HuH-7 (cell line): ENCODE measurements at places on chromosomes 1 and 21.

GRCh38 chr1:30409476-30410152 lies 313.8 kb downstream of the MATN1 start:
- DNase-seq, result no peak

- no peak for DNase-seq
These were observed 811.3 kb upstream of the ADGRL2 start for GRCh38 chr1:80989455-80989854.

DNA sequence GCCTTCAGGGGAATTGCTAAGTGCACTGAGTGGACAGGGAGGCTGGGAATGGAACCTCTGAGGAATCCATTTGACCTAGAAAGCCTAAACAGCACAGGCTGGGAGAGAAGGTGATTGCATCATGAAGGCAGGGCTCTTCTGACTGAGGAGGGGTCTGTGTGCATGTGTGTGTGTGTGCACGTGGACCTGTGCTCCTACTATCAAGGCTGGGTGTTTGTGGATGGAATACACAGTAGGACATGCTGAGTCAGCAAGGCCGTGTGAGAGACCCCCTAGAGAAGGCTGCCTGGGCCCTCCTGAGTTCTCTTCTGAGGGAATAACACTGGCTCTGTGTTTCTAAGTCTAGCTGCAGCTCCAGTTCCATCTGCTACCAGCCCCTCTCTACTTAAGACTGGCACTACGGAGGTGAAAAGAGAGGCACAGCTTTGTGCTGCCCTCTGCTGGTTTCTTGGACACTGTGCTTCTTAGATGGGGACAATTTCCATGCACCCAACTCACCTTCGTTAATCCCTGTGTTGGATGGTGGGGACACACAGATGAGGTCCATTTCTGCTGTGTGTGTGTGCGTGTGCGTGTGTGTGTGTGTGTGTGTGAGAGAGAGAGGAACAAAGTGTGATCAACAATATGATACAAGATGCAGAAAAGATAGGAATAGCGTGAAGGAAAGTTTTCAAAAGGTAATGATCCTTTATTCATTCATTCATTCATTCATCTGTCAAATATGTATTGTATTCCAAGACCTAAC lies 6.2 kb upstream of the EFCAB14 start:
- DNase-seq, result peak; percentile 69

DNA sequence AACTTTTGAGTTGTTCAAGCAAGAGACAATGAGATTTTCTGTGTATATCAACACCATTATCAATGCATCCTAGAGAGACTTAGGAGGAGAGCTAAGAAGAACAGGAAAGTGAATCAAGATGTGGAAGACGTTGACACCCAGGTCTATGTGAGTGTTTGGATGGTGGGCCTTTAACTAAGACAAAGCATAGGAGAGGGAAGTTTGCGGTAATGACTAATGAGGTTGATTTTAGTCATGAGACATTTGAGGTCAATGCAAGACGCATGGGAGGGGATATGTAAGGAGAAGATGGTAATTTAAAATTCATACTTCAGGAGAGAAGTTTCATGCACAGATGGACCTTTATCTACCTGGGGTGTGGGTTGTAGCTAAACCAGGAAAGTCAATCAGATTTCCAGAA lies 269.6 kb downstream of the VAV3 start:
- no peak for DNase-seq

GRCh38 chr1:206953126-206953525 lies 6.9 kb upstream of the PIGR start:
- DNase-seq, result no peak

GRCh38 chr1:39359028-39359570 lies 132.3 kb upstream of the BMP8A start:
- DNase-seq, result no peak

DNA sequence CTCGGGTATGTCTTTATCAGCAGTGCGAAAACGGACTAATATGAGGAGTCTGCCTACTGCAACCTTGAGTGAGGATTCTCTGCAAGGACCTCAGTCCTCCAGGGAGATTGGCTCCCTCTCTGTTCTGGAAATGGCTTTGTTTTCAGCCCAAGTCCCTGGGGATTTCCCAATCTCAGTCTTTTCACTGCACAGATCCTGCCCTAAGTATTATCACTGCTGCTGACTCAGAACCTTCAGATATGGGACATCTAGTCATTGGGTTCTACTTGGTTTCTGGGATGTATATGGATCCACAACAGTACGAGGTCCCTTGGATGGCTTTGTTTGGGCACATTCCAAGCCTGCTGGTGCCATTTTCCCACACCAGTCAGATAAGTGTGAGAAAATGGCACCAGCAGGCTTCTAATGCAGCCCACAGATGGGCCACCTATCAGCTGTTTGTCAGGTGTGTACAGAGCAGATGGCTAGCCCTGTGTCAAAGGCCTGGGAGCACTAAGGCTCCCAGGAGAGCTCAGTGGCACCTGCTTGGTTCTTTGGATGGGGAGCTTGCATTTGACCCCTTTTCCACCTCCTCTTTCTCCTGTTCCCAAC lies 27.4 kb downstream of the ELF3 start:
- DNase-seq, result no peak

DNA sequence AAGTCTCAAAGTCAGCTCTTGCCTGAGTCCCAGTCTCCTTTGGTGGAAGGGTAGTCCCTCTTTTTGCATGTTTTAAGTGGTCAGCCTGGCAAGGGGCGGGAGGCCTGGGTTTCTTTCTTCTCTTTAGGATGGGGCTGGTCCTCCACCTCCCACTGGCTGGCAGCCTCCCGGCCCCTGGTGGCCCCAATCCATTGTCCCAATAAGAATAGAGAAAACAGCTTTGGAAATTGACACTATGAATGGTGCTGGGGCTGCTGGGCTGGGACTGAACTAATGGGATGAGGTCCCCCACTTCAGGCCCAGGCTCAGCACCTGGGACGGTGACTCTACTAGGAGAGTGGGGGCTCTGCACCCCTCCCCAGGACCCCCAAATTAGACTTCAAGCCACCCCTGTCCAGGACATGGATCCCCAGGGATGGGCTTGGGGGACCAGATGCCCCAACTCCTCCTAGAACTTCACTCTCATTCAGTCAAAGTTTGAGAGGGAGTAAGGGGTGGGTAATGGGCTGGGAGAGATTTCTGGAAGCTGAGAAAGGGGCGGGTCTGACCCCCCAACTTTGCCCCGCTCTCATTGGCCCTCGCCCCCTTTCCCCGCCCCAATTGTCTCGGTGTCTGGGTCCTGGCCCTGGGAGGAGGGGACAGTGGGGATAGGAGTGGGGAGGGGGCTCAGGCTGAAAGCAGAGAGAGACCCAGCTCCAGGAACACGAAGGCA lies 18.2 kb downstream of the SLC27A3 start:
- no peak for DNase-seq

DNA sequence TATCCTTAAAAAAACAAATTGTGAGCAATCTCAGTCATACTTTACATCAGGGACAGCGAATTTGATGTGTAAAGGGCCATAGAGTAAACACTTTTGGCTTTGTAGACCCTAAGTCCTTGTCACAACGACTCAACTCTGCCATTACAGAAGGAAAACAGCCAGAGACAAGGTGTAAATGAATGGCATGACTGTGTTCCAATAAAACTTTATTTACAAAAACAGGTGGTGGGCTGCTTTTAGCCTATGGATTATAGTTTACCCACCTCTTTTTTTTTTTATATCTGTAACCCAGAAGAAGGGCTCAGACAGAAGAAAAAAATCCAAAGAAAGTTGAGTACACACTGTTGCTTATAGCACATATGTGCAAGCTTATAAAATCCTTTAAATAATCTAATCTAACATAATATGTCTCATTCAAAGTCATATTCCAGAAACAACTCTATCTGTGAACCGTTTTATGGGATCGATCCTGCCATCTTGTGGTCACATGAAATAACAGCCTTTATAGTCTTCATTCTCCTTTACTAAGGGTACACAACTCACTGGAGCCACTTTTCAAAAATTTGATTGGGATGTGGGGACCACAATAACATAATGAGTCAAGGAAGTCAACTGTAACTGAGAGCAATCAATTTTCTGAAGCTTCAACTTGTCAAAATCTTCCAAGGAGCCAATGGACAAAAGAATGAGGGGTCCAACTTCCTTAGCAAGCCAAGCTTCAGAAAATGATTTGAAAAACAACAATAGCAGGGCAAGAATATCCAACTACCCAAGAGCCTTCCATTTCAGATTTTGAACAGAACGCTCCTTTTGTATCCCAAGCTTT lies 142.2 kb upstream of the KRTAP19-8 start:
- DNase-seq, result peak; percentile 21

GRCh38 chr1:117824616-117825015 lies 104.8 kb downstream of the GDAP2 start:
- no peak for DNase-seq

DNA sequence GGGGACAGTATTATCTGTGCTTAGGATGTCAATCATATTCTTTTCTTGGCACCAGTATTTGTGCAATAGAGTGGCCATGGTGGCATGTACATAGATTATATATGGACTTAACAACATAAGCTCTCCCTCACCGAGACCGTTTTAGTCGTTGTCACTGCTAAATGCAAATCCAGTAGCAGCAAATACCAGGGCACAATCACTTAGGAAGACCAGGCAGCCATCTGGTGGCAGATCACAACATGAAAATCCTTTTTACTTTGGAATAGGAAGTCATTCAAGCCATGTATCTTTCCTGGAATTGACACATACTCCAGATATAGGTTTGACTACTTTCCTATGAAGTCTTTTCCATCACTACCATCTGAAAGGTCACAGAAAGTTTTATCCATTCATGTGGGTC lies 53.2 kb upstream of the C1orf87 start:
- no peak for DNase-seq

DNA sequence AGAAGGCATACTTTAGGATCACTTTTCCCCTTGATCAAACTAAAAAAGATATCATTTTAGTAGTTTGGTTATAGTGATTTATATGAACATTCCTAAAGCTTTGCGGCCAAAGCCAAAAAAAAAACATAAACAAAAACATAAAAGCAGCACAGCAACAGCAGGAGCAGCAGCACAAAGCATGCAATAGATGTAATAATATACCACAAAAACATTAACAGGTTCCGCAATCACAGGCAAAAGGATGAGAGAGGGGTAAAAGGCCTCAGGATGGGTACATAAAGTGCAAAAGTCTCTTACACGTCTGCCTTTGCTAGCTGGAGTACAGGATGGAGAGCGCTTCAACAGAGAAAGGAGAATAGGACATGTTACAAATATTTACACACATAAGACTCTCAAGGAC lies 119.0 kb downstream of the COQ8A start:
- DNase-seq, result no peak

DNA sequence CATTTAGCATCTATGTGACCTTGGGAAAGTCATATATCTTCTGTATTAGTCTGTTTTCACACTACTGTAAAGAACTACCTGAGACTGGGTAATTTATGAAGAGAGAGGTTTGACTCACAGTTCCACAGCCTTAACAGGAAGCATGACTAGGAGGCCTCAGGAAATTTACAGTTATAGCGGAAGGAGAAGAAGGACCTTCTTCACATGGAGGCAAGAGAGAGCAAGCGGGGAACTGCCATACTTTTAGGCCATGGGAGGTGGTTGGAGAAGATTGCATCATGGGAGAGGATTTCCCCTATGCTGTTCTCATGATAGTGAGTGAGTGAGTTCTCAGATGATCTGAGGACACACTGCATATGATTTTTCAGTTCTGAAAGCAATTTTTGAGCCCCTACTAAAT lies 87.9 kb downstream of the CLEC20A start:
- no peak for DNase-seq

DNA sequence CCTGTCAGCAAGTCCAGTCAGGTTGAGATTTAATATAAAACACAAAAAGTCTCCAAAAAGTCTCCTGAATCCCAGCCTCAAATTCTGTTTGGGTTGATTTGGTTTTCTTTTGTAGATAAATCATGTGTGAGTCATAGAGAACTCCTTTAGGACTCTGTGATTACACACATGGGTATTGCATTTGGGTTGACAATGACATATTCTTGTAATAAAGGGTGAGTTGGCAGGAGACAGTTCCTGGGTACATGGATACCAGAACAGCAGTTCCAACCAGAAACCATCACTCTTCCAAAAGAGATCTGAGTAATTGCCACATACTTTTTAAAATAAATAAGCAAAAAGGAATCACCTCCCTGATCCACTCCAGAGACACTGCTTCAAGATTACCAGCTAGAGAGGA lies 8.9 kb downstream of the CR2 start:
- DNase-seq, result no peak

- peak; percentile 28 for DNase-seq
These were observed 37.5 kb downstream of the ELAPOR1 start for GRCh38 chr1:109151146-109151990.

DNA sequence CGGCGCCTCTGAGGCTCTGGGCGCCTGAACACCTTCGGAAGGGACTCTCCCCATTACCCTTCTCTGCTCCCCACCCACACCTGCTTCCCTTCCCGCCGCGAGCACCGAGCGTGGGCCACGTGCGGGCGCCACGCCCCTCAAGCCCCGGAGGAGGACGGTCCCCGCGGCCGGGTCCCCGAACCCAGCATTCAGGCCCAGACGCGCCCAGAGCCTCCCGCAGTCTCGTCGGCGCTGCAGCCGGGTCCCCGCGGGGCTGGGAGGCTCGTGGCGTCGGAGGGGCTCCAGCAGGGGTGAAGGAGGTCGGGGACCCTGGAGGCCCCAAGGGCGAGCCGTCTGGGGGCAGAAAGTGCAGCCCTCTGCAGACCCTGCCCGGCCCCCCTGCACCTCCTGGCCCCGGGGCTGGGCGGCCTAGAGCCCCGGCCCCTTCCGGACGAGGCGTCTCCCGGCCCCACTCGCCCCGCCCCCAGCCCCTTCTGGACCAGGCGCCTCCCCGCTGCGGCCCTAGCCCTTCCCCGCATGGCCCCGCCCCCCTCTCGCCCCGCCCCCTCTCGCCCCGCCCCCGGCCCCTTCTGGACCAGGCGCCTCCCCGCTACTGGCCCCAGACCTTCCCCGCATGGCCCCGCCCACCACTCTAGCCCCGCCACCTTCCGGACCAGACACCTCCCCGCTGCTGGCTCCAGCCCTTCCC lies 378 bp upstream of the SMIM1 start:
- DNase-seq, result peak; percentile 97

DNA sequence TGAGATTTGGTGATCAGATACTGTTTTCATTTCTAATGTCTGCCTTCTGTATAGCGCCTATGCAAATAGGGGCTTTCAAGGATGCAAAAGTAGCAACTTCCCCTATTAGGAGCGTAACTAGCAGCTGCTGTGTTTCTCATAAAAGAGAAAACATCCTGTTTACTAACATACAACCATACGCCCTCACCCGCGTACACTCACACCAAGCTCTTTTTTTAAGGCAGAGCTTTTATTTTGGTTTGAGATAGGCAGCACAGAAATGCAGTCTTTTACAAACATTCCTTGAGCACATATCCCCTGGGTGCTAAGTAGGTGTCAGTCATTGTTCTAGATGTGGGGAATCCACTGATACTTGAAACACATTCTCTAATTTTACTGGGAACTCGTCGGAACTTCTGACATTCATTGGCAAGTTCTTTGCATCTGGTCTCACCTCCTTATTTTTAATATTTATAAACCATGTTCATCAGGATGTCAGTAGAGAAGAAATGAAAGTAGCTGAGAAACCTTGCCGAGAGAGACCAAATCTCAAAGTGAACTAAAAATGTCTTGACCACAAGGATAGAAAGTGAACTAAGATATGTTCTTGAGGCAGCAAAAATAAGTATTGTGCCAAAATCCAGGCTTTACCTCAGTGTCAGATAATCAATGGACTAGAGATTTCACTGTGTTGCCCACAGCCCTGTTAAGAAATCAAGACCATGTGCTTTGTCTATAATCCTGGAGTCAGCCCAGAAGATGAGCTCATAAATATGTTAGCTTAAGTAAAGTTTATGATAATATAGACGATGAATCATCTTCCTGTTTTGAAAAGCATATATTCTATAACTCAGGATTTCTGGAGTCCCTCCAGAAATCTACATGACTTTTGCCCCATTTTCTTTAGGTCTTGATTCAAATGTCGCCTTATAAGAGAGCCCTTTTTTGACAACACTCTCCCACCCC lies 350.9 kb downstream of the ST6GALNAC3 start:
- no peak for DNase-seq

GRCh38 chr1:236638945-236639344 lies 34.6 kb upstream of the HEATR1 start:
- no peak for DNase-seq
